ENCODE measurements at places on chromosomes 2 and 18. TPM values are rescaled to one million over a fixed set of nuclear protein-coding genes. Genes with fewer than 3 reads are reported as not detected.

DNA sequence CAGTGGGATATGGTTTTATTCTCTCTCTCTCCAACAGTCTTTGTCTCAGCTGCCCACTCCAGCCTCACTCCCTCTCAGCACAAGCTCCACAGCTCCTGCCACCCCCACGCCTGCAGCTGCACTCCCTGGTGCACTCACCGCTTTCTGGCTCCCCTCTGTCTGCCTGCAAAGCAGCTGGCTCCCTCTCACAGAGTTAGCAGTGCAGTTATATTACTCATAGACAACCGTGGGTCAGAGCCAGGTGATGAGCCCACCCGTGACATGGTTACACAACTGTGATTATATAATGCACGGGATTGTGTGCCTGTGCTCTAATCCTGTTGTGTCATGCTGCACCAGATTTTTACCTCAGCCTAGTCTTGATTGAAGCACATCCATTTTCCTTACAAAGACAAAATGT lies 276.9 kb upstream of the CHAC2 start:
- DNase-seq, result no peak
- no peaks in the 10 kb centered on the region for H3K4me1 ChIP-seq
- no peaks in the 10 kb centered on the region for H3K27me3 ChIP-seq
- H3K36me3 ChIP-seq, result no peaks in the 10 kb centered on the region

DNA sequence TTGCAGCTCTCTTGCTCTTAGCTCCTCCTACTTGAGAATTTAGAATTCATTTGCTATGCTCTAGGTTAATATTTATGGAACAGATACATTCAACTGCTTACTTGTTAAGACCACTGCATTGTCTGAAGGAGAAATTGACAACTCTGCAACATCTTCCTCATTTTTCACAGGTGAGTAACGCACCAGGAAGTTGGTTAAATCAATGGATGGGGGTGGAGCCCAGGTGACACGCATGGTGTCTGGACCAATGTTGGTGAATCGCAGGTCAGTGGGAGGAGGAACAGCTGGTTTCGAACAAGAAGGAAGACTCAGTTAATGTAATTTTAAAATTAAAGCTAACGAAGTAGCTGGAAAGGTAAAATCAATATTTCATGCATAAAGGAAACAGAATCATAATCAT lies 44.3 kb downstream of the FN1 start:
- H3K36me3 ChIP-seq, result no peaks in the 10 kb centered on the region
- H3K27me3 ChIP-seq, result no peaks in the 10 kb centered on the region
- H3K4me3 ChIP-seq, result no peak overlapping the region

GRCh38 chr2:234686088-234686890 lies 189.4 kb upstream of the ARL4C start:
- H3K27ac ChIP-seq, result no peak overlapping the region
- H3K4me3 ChIP-seq, result no peak overlapping the region
- H3K27me3 ChIP-seq, result no peaks in the 10 kb centered on the region
- no peaks in the 10 kb centered on the region for H3K4me1 ChIP-seq

DNA sequence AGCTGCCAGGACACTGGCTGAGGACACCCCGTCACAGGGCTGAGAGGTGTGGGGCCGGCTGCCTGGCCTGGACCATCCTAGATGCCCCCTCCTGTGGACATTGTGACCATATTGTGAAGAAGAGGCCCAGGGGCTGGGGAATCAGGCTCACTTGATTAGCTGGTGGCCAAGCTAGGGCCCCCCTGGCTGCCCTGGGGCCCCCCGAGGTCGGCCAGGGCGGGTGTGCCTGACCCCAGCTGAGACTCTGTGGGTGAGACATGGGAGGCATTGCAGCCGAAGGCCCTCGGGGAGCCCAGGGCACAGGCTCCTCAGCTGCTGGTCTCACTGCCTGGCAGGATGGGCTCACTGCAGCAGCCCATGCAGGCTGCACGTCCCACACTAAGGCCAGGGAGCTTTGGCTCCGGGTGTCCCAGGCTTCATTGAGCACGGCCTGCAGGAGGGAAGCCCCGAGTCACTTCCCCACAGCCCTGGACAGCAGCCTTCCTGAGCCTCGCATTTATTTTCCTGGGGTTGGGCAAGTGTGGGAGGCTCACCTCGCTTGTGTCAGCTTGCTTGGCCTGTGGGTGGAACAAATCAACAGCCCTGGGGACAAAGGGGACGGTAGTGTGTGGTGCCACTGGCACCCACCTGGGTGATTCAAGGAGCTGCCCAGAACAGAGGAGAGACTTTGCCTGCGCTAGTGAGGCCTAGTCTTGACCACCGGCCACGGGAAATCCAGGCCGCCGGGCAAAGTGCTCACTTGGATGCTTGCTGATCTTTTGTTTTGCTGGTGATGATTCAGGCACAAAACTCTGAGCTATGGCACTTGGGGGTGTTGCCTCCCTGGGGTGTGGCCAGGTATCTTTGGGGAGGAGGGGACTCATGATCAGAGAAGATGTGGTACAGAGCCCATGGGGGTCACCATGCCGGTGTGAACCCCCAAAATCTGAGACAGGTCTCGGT lies 1.3 kb downstream of the GAL3ST2 start:
- no peak for DNase-seq
- H3K4me3 ChIP-seq, result no peak overlapping the region
- no peaks in the 10 kb centered on the region for H3K36me3 ChIP-seq
- H3K27me3 ChIP-seq, result no peaks in the 10 kb centered on the region

- H3K4me1 ChIP-seq, result no peaks in the 10 kb centered on the region
- no peak overlapping the region for H3K4me3 ChIP-seq
- H3K27ac ChIP-seq, result no peak overlapping the region
- no peaks in the 10 kb centered on the region for H3K36me3 ChIP-seq
- H3K27me3 ChIP-seq, result no peaks in the 10 kb centered on the region
- DNase-seq, result no peak
Measured at GRCh38 chr18:45571195-45571594, 44.1 kb upstream of the SLC14A2 start.

DNA sequence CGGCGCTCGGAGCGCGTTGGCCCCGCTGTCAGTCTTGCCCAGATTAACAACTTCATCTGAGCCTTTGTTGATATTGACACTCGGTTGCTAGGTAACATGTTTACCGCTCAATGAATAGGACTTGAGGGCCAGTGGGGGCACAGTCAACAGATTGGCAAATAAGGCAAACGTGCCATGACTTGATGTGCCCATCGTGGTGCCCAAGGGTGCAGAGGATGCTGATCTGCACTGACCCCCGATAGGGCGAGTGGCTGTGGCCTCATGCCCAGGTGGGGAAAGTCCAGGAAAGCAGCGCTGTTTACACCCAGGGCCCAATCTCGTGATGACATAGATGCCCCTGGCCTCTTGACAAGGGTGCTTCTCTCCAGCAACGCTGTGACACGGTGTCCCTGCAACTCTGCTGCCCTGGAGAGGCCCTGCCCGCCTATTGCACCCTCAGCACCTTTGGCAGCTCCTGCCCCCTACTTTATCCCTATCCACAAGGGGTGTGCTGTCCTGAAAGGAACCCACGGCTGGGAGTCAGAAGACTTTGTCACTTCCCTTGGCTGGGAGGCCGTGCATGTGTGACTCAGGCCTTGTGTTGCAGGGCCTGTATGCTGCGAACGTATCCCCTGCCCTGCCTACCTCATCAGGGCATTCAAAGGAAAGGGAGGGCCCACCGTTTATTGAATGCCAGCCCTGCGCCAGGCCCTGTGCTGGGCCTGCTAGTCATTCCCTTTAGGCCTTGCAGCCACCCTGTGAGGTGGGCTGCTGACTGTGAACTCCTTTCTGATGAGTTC lies 158.0 kb downstream of the INHBB start:
- DNase-seq, result no peak
- no peaks in the 10 kb centered on the region for H3K36me3 ChIP-seq
- H3K4me1 ChIP-seq, result no peaks in the 10 kb centered on the region
- H3K27me3 ChIP-seq, result no peaks in the 10 kb centered on the region

GRCh38 chr2:215431290-215431689 lies 4.6 kb downstream of the FN1 start:
- no peak for DNase-seq
- peaks cover 9% of the 10 kb centered on the region for H3K4me1 ChIP-seq
- H3K27me3 ChIP-seq, result peaks cover 7% of the 10 kb centered on the region
- no peaks in the 10 kb centered on the region for H3K36me3 ChIP-seq
- no peak overlapping the region for H3K27ac ChIP-seq
- no peak overlapping the region for H3K4me3 ChIP-seq

DNA sequence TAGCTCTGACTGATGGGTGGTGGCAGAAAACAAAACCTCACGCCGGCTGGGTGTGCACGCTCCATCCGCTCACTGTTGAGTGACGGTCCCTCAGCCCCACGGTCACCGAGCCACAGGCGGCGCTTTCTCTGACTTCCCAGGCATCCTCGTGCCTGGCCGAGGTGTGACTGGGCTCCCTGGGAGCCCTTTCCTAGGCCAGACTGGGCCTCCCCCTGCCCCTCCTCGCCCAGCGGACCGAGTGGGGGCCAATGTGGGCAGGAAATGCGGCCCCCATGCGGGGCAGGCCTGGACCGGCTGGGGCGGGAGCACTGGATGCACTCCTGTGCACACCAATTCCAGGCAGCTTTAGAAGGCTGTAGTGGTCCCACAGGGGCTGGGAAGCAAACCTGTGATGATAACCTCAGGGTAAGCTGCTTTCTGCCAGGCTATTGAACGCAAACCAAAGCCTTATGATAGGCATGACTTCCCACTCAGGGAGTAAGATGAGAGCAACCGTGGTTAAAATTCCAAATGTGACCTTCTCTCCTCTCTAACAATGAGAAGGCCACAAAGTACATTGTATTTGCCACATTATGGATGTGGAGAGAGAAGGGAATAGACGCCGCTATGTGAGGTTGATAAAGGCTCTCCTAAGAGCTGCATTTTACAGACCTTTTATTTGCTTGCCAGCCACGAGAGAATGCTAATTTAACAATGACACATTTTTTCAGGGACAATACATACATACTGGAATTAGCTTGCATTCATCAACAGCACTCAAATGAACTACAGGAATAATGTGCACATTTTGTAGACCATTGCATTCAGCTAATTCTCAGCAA lies 83.9 kb upstream of the PGAP1 start:
- peaks cover 44% of the 10 kb centered on the region for H3K36me3 ChIP-seq
- no peaks in the 10 kb centered on the region for H3K27me3 ChIP-seq
- H3K4me1 ChIP-seq, result no peaks in the 10 kb centered on the region
- no peak overlapping the region for H3K4me3 ChIP-seq
- H3K27ac ChIP-seq, result no peak overlapping the region

- H3K4me1 ChIP-seq, result no peaks in the 10 kb centered on the region
- H3K27ac ChIP-seq, result no peak overlapping the region
- no peak for DNase-seq
- no peak overlapping the region for H3K4me3 ChIP-seq
- no peaks in the 10 kb centered on the region for H3K27me3 ChIP-seq
Measured at GRCh38 chr2:3959372-3959771, 256.0 kb downstream of the DCDC2C start.

DNA sequence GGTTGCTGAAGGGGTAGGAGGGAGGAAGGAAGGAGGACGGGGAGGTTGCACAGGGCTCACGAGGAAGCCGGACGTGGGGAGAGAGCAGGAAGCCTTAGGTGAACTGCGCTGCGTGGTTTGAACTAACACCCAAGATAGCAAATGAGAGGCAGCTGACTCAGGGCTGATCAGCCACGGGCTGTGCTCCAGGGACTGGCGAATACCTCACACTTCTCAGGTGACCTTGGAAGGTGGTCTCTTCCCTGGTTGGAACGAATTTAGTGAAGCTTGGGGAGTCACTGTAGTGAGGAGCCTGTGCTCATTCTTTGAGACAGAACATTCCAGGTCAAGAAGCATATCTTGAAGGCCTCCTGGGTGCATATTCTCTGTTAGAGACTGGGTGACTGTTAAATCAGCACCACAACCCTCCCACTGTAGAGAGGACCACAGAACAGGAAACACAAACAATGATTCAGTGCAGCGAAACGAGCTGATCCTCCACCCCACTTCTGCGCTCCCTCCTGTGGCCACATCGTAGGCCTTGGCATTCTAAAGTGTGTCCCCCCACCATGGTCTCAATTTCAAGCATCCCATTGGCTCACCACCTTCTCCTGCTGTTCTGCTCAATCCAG lies 33.8 kb downstream of the TOGARAM2 start:
- no peaks in the 10 kb centered on the region for H3K27me3 ChIP-seq
- DNase-seq, result peak; percentile 33
- peaks cover 72% of the 10 kb centered on the region for H3K4me1 ChIP-seq
- no peaks in the 10 kb centered on the region for H3K36me3 ChIP-seq
- peak overlapping the region; percentile 27 for H3K4me3 ChIP-seq

DNA sequence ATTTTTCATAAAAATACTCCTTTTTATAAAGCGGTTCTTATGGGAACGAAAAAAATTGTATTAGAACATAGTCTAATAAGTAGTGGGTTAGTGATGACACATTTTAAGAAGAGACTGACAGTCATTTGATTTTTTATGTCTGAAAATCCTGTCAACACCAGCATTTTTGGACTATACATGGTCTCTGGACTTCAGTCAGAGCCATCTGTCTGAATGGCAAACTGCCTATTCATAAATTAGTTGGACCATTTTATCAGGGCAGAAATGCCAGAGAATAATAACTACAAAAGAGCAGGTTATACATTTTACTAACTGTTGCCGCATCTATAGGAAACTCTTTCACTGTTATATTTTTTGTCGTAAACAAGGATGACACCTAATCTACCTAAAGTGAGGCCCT lies 437.6 kb downstream of the ZNF804A start:
- H3K36me3 ChIP-seq, result no peaks in the 10 kb centered on the region
- no peak overlapping the region for H3K4me3 ChIP-seq
- H3K27ac ChIP-seq, result no peak overlapping the region
- no peak for DNase-seq

GALNT3 gene
- total RNA-seq, result 3.7 TPM

RIT2 gene
- not detected for total RNA-seq

CD8B2 gene
- total RNA-seq, result not detected

FKBP7 gene
- total RNA-seq, result 2.5 TPM

LRRTM4 gene
- total RNA-seq, result not detected

TUBA4B gene
- not detected for total RNA-seq

CIB4 gene
- total RNA-seq, result not detected
